ENCODE measurements at places on chromosomes 3 and 15.

GRCh38 chr15:73897441-73898261, 24.3 kb downstream of the TBC1D21 start:
- DNase-seq, result no peak

- DNase-seq, result no peak
Measured at GRCh38 chr15:51401872-51402517, 60.5 kb downstream of the GLDN start.

- no peak for DNase-seq
Measured at GRCh38 chr3:127423856-127424765, 136.3 kb upstream of the PRR20G start.

GRCh38 chr3:72224804-72225509, 440.0 kb upstream of the PROK2 start:
- DNase-seq, result no peak

DNA sequence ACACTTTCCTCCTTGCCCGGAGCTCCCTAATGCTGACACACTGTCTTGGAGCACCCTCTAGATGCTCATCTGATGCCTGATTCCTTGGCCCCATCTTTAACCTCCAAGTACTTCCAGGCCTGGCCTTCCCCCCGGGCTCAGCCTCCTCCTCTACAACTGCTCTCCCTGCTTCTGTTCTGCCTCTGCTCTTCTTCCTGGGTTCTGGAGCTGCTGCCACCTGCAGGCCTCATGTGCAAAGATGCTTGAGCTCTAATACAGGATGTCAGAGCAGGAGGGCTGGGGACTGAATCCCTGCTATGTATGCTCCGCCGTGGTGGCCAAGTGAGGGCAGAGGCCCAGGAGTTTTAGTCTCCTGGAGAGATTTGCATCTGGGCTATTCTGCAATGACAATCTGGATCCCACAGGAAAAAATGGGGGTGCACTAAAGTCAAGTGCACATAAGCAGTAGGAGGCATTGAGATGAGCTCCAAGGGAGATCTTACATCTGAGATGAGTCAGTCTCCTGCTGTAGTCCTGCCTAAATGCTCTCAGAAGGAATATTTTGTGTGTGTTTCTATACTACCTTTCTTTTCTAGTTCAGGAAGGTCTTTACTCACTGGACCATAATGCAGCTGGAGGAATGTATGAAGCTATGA, 296.3 kb downstream of the UACA start:
- DNase-seq, result no peak

DNA sequence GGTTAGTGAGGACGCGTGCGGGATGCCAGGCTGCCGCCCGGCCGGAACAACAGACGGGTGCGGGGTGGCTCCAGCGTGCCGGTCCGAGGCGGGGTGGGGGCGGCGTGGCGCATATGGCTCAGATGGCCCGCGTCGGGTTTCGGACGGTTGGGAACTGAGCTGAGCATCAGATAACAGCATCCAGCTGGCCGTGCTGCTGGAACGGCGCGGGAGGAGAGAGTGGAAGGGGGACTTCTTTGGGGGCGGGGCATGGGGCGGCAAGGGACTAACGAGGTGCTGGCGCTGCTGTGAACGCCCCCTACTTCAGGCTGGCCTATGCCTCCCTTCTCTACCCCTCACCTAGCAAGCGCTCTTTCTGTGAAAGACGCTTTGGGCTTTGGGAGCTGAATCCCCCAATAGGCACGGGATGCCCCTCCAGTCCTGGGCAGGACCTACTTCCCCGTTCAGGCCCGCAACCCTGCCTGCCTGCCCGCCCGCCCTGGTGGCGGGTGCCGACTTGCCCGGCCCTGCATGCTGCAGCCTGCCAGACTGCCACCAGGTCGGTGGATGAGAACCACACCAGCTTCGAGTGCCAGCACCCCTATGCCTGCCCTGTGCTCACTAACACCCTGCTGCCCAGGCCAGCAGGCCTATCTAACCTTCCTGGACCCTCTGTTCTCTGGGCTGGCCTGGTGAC, 542 bp downstream of the INKA1 start:
- no peak for DNase-seq

DNA sequence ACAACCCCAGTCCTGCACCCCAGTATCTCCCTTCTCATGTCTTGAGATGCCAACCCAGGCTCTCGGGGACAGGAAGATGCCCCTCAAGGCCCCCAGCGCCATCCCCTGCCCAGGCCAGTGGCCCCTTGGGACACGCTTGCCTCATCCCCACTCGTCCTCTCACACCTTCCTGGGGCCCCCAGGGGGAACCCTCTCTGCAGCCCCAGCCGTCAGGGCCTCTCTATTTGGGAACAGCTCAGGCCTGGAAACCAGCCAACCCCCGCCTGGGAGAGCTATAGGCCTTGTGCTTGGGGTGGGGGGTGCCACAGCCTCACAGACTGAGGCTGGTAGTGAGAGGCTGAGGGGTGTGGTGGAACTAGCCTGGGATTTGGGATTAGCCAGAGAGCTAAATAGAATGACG, 7.8 kb downstream of the LINGO1 start:
- no peak for DNase-seq

DNA sequence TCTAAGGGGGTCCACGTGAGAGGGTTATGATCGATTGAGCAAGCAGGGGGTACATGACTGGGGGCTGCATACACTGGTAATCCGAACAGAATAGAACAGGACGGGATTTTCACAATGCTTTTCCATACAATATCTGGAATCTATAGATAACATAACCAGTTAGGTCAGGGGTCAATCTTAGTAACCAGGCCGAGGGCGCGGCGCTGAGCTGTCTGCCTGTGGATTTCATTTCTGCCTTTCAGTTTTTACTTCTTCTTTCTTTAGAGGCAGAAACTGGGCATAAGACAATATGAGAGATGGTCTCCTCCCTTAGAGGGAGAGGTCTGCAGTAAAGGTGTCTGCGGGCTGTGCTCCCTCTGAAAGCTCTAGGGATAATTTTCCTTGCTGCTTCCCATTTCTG, 261.3 kb downstream of the XXYLT1 start:
- no peak for DNase-seq

DNA sequence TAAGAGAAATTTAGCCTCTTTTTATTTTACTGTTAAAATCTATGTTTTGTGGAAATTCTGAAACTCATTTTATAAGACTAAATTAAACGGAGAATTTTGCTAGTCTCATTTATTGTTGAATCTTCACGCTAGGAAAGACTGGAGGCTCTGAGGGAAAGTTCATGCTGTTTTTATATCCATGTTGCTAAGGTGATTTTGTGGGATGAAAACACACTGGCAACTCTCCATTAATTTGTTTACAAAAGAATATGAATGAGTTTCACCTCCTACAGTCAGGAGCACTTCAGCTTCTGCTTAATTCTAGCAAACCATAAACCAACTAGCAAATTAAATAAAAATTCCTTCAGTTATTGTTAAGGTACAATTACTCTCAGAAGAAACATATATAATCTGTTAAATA, 195.4 kb downstream of the RAP2B start:
- DNase-seq, result no peak

GRCh38 chr15:93501946-93502345, 412.9 kb upstream of the RGMA start:
- no peak for DNase-seq

DNA sequence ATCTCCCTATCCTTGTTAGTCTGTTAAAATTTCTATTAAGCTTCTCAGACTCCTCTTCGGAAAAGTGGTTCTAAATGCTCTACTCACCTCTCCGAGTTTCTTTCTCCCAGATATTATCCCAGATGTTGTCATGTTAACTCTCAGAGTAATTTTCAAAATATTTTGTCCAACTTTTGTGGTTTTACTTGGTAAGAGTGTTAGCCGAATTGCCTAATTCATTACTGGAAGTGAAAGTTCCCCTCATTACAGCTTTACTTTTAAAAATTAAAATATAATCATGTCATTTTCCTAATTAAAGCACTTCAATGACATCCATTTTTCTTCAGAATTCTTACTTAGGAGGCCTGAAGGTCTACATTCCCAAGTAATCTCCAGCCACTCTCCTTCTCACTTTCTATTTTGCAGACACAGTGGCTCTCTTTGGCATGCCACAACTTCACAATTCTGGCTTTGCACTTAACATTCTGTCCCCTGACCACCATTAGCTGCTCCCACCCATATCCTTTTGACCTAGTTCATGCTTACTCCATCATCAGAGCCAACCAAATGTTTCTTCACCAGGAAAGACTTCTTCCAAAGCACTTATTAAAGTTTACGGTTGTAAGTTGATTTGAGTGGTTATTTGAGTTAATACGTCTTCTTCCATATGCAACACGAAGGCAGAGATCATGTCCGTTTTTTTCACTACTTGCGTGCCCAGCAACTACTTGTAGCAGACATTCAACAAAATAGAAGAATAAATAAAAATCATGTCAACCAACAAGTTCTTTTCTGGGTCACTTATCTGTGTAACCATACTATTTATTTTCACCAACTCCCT, 10.2 kb upstream of the TIPARP start:
- no peak for DNase-seq

GRCh38 chr15:57881361-57881760, 174.8 kb downstream of the POLR2M start:
- DNase-seq, result no peak

DNA sequence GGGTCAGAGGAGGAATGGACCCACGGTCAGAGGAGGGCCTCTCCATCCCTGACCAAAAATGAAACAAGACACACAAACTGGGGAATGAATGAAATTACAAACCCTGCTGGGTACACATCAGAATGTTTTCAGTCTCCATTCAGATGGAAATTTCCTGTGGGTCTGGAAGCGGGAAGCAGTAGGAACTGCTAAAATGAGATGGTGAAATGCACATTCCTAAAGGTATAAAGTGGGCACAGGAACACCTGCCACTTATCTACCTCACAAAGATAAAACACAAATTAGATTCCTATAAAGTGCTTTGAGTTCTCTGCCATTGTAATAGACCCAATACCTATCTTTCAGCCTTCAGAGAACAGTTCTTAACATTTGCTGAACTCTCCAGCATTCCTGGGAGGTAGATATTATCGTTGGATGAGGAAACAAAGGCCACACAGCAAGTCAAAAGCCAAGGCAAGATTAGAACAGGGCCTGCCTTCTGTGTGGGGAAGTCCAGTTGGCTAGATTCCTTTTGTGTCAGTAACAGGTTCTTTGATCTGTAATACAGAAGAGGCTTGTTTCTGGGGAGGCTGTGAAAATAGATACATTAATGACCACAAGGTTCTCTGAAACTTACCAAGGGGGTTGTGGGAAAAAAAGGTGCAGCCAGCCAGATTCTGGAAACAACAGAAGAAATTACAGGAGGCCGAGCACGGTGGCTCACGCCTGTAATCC, 98.4 kb downstream of the IGF2BP2 start:
- DNase-seq, result no peak

DNA sequence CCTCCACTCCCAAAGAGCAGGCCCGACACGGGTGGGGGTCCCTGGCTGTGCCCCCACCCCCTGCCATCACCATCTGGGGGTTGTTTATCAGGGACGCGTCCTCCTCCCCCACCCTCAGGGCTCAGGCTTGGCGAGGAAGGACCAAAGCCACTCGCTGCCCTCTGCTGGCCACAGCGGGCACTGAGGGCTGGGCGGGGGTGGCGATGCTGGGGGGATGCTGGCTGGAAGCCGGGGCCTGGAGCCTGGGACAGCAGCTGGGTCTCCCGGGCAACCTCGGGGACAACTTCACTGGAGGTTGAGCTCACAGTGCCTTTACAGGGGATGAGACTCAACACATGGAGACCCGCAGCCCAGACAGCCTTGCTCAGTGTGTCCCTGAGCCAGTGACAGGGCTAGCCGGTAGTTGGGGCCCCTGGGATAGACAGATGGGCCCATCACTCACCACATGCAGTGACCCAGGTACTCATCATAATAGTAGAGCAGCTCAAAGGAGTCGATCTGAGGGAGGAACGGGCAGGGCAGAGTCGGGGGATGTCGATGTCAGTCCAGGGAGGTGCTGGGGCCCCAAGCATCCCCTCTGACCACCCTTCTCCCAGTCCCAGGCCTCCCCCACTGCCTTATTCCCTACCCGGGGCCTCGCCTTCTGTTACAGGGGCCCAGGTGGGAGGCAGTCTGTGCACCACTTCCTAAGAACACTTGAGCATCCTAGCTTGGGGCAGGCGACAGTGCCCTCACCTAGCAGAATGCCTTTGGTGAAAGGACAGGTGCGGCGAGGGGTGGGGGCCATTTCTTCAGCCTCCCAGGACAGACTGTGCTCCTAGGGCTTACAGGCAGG, 5.9 kb upstream of the CALML4 start:
- DNase-seq, result no peak

- no peak for DNase-seq
Measured at GRCh38 chr3:73177827-73178226, 116.4 kb downstream of the EBLN2 start.

DNA sequence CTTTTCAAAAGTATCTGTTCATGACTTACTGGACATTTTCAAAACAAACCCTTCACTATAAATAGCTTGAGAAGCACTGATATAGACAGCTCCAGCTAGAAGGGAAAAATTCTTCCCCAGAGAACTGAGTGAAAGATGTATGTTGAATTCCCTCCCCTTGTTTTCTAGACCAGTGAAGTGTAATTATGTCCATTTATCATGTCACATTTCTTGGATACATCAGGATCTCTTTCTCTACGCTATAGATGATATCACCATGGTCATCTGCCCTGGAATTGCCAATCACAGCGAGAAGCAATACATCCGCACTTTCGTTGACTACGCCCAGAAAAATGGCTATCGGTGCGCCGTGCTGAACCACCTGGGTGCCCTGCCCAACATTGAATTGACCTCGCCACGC, 66.3 kb downstream of the RLBP1 start:
- no peak for DNase-seq

DNA sequence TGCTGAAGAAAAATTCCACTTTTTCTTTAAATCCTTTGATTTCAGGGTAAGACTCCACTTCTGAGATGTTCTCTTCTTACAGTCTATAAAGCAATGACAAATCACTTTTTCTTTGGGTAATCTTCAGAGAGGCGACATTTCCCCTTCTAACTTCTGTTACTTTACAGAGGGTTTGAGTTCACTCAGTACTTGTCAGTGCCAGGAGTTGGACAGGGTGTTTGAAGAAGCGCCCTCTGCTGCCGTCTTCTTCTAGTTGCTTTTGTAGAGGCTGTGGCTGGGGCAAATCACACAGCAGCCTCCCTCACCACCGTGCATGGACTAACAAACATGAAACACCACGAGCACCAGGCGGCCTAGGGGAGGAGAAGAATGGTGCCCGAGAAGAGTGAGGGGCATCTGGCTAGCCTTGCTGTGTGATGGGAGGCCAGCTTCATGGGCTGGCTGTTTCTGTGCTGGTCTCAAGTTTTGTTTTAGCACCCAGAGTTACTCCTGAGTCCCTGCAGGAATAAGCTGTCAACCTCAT, at the start of gene CD80:
TSS of gene CD80 (minus strand) at position 174 of the 523 bp plus-strand sequence. CDS start 1,886 bp downstream, outside the sequence.
- no peak for DNase-seq

DNA sequence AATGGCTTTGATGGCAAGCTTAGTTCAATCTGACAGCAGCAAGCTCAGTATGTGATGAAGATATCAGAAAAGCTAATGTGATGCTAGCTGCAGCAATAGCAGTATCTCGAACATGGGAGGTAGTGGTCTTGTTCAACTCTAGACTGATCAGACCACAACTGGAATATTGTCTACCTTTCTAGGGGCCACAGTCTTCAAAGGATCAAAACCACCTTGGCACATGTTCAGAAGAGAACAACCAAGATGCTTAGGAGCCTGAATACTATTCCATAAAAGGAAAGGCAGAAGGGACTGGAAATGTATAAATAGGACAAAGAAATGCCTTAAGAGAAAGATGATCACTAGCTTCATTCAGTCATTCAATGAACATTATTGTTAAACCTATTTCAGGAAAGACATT, 2.3 kb downstream of the C3orf70 start:
- DNase-seq, result no peak
